ENCODE measurements at places on chromosomes 3 and 15.

- no peak for DNase-seq
These were observed 3.3 kb downstream of the ARL6IP5 start for GRCh38 chr3:69088063-69088462.

- no peak for DNase-seq
These were observed 1075.3 kb upstream of the ALCAM start for GRCh38 chr3:104291437-104291851.

DNA sequence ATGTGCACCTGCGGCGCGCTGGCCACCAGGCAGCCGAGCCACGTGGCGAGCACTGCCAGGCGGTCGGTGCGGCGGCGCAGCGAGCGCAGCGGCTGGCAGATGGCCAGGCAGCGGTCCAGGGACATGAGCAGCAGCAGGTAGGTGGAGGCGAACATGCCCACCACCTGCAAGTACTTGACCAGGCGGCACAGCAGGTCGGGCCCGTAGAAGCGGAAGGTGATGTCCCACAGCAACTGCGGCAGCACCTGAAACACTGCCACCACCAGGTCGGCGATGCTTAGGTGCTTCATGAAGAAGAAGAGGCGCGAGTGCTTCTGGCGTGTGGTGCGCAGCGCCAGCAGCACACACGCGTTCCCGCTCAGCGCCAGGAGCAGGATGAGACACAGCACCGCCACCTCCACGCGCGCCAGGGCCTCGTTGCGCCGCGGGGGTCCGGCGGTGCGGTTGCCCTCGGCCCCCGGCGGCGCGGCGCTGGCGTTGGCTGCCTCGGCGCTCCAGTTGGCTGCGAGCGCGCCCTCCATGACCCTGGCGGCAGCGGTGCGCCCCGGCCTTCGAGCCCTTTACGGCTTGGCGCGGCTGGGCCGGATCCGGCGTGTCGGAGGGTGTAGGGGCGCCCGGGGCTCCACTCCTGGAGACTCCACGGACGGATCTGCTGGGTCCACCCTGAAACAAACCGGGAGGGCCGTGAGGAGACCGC, 1.6 kb downstream of the OXTR start:
- no peak for DNase-seq

DNA sequence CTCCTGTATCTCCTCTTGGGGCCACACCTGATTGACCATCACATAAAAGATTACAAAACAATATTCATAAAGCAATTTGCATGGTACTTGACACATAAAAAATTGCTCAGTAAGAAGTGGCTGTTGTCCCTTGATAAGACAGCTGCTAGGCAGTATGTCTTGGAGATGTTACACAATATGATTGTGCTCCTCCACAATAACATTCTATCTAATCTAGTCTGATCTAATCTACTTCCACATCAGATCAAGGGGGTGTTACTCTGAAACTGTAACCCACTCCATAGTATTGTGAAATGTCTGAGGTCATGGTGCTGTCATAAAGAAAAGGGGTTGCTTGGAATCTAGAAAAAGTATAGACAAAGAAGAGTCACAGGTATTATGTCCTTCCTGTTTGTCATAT, 23.4 kb upstream of the AQP9 start:
- DNase-seq: no peak

DNA sequence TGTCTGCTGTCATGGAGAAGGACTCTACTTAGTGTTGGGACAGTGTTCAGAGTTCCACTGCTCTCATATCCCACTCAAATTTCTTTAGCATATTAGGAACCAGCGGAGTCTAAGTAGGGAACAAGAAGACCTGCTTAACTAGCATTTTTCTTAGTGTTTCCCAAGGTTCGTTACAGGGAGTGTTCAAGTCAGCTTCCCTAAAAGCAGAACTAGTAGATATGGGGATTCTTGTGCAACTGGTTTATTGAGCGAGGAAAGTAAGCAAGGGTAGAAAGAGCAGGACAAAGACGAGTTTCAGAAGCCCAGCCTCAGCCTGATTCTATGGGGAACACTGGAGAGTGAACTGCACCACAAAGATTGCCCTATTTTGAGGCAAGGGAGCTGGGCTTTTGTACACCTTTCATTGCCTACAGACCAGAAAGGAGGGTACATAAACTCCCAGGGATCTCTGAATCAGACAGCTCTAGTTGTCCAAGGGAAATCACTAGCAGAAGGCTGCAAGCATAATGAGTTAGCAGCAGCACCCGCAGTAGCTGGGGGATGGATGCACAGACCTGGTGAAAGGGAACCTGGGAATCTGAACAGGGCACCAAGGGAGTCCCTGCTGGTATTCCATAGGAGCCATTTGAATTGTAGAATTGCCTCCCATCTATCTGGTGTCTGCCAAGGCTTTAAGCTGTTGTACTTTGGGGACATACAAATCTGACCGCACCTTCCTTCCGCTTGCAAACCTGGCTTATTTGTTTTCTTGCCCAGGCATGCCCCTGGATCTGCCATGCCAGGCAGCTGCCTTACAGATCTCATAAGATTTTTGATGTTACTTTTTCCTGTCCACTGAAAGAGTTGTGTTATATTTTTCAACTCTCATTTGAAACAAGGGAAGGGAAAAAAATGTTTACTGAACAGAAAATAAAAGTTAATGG, 15.1 kb downstream of the CMTM7 start:
- DNase-seq: no peak

- no peak for DNase-seq
These were observed 108.2 kb downstream of the THSD4 start for GRCh38 chr15:71223516-71223915.

DNA sequence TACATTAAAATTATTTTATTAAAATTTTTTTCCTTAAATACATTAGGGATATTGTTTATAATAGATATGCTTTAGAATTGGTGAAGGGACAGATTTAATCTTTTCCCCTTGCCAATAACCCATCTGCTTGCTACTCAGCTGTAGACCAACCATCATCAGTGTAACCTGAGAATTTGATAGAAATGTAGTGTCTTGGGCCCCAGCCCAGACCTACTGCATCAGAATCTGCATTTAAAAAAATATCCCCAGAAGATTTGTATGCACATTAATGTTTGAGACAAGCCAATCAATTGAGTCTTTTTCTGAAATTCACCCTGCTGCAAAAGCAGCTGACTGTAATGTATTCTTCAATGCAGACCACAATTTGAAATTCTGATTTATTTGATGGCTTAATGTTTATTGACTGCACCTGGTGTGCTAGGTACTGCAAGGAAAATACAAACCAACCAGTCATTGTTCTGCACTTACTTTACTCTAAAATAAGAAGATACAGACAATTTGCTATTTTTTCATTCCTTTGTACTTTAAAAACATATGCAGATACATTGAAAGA, 190.7 kb upstream of the SGO1 start:
- no peak for DNase-seq

GRCh38 chr3:137148917-137149316, 191.1 kb downstream of the IL20RB start:
- DNase-seq: no peak

GRCh38 chr3:189830401-189830800, 199.2 kb downstream of the TP63 start:
- DNase-seq: no peak

- no peak for DNase-seq
These were observed 126.8 kb downstream of the FAM174B start for GRCh38 chr15:92528736-92529135.

DNA sequence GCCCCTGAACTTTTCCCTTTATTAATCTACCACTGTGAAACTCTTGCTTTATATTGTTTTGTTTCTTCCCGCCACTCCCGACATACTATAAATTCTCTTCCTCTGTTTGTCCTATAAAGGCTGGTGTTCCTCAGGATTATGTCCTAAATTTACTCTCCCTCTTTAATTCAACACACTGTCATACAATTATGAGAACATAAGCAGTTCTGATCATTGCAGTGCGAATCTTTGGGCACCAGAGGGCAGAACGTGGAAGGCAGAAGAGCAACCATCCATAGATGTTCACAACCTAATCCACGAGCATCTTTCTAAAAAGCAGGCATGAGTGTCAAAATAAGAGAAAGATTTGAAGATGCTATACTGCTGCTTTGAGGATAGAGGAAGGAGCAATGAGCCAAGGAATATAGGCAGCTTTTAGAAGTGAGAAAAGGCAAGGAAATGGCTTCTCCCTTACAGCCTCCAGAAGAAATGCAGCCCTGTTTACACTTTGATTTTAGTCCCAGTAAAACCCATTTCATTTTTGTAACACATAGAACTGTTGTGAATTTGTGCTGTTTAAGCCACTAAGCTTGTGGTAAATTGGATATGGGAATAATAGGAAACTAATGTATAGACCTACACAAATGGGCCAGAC, 179.4 kb downstream of the GBE1 start:
- no peak for DNase-seq

DNA sequence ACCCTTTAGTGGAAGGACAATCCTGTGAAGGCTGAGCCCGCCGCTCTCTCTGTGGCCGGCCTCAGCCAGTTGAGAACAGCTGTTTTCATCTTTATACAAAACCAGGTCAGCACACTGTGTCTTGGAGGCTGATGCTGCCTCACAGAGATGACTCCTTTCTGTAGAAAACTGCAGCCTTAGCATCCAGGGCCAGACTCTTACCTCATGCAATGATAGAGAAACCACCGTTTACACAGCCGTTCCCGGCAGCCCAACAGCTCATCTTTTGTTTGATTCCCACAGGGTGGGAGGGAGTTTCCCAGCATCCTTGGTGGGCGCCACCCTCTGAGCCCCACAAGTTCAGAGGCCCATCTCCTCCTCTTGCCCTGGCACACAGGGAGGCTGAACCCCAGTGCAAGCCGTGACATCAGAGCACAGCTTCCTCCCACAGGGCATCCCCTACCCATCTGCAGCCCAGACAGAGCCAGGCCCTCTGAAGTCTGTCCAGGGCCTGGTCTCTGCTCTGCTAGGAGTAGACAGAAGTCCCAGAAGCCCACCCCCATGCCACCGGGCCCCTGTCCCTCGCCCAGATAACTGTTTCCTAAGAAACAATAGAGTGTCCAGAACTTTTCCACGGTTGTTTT, 105.0 kb downstream of the LRRK1 start:
- no peak for DNase-seq

GRCh38 chr3:128395500-128396162, 71.1 kb downstream of the DNAJB8 start:
- DNase-seq: no peak

GRCh38 chr3:127373441-127374085, 85.7 kb upstream of the PRR20G start:
- DNase-seq: no peak

DNA sequence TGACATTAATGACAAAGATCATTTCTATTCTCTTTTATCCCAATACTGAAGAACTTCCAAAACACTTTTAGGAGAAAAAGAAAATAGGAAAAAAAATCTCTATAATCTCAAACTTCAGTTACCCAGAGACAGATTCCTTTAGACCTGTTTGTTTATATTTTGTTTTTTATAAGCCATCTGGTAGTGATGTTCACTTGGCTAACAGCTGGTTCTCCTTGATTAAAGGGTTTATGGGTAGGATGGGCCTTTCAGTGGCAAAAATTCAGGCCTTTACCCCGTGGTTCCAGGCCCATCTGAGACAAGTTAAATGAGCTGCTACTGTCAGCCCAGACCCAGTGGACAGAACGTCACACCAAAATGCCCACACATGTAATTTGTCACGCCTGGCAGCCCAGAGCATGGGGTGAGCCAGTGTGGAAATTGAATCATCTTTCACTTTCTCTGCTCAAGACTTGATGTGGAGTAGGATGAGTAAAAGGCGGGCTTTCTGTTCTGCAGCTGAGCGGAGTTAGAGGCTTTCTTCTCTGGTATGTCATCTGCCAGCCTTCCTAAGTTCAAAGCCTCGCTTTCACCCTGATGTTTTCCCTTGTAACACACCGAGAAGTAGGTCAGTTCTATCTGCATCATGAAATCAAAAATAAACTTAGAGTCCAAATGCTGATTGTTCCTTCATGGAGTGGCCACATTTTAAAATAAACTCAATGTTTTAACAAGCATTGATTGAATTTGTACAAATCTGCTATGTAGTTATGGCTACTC, 62.5 kb upstream of the SKOR1 start:
- DNase-seq: no peak

- no peak for DNase-seq
These were observed 77.5 kb downstream of the RAD18 start for GRCh38 chr3:8885536-8886316.

GRCh38 chr15:84814916-84815315, 2.2 kb upstream of the ALPK3 start:
- DNase-seq: no peak

DNA sequence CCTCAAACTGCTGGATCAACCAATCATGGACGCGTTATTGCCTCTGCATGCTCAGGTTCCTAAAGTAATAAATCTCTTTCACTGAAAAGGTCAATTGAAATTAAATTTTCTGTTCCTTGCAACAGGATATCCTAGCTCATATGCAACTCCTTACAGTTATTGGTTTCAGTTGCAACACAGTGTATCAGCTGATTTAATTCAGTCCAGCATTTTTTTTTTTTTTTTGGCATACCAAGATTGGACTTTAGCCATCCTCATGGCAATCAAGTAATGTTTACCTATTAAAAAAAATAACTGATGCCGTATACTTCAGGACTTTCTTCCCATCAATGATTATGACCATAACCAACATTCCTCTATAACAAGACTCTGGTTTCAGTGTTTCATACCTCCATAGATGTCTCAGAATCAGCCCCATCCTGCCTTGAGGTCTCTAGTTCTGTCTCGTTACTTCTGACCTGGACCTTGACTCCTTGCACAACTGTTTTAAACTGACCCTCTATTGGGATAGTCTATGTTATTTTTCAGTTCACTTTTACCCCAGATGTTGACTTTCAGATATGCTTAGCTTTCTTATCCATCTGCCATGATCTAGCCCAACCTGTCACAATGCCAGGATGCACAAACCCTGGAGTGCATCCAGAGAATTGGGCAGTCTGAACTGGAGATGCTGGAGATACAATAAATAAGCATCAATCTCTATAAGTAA, 265.0 kb upstream of the GADL1 start:
- DNase-seq: no peak

- no peak for DNase-seq
These were observed 8.7 kb downstream of the CTDSPL2 start for GRCh38 chr15:44435893-44436667.

DNA sequence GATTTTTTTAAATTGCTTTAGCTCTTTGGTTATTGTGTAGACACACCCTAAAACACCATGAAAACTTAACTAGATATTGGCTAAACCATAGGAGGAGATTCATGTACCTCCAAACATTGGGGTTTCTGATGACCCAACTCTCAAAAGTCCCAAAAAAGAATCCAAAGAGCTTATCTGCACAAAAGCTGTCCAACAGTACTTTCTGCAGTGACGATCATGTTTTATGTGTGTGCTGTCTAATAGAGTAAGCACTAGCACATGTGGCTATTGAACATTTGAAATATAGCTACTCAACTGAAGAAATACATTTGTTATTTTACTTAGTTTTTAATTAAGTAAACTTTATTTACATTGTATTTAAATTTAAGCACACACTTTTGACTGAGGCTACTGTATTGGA, 818.2 kb upstream of the LMCD1 start:
- DNase-seq: no peak

All from NCI-H187 treated with DMSO at 0.1 percent for 48 hours (cell line).